ENCODE measurements at places on chromosomes 11 and 22. TPM values are rescaled to one million over a fixed set of nuclear protein-coding genes. Genes with fewer than 3 reads are reported as not detected.

The FAM111B gene
- total RNA-seq = 0.09 TPM

The E2F8 gene
- not detected for total RNA-seq

The SLC35C1 gene
- total RNA-seq = 5.0 TPM

The SLC1A2 gene
- 2.7 TPM for total RNA-seq

The TRIM64C gene
- total RNA-seq = not detected

The HBB gene
- total RNA-seq = not detected

The BIRC2 gene
- total RNA-seq = 39.1 TPM

The ZNF215 gene
- 3.0 TPM for total RNA-seq

The FAT3 gene
- total RNA-seq = under 0.01 TPM

The YAP1 gene
- 115 TPM for total RNA-seq
